ENCODE measurements at places on chromosomes 2 and 18. TPM values are rescaled to one million over a fixed set of nuclear protein-coding genes. Genes with fewer than 3 reads are reported as not detected.

DNA sequence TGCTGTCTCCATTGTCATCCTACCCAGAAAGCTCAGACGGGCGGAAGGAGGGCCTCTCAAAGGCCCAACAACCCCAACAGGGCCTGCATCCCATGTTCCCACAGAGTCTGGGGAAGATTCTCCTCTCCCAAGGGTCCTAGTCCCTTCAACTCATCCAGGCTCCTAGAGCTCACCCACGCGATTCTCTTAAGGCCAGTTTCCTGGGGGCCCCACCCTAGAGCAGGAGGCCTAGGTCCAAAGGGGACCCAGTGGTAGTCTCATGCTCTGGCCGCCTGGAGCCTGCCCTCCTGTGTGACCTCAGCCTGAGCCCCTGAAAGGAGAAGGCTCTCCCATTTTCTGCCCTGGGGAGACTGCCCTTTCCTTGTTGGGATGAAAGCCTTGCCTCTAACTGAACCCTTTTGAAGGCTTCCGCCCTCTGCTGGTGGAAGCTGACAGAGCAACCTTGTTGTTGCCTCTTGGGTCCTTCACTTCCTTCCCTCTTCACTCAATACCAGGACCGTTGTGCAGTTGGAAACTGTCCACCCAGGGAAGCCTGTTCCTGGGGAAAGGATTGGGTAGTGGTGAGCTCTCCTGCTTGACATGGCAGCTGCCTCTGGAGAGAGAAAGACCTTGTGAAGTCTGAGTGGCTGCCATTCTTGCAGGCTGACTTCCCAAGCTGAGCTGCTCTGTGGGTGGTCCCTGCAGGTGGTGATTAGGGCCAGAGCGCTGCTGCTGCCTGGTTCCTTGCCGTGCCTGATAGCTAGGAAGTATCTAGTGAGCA, 86.0 kb upstream of the ALPP start:
- DNase-seq = no peak

DNA sequence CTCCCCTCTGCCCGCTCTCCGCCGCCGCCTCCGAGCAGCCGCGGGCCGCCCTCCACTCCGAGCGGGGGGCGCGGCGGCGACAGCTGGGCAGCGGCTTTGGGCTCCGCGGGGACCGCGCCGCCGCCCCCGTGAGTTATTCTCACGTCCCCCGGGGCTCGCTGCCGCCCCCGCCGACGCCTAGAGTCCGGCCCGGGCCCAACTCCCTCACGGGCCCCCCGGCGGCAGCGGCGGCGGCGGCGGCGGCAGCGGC, 645 bp downstream of the MIB1 start:
- DNase-seq = no peak

GRCh38 chr2:41736105-41736567, 311.7 kb upstream of the PKDCC start:
- no peak for DNase-seq

- no peak for DNase-seq
These were observed 151.3 kb downstream of the BCL2 start for GRCh38 chr18:63168287-63168686.

DNA sequence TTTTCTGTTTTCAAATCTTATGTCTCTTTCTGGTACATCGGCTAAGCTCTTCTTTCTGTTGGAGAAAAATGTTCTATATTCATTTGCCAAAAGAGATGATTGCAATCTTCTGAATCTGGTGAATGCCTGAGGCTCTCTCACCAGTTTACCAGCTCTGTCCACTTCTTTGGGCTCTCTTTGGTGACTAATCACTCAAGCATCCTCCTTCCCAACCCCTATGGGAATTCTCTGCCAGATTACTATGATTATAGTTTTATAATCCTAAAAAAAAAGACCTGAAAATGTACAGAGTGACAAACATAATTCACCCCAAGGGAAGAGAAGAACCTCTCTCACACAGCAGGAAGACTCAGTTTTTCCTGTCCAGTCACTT, 187.3 kb downstream of the CAMKMT start:
- DNase-seq = no peak

DNA sequence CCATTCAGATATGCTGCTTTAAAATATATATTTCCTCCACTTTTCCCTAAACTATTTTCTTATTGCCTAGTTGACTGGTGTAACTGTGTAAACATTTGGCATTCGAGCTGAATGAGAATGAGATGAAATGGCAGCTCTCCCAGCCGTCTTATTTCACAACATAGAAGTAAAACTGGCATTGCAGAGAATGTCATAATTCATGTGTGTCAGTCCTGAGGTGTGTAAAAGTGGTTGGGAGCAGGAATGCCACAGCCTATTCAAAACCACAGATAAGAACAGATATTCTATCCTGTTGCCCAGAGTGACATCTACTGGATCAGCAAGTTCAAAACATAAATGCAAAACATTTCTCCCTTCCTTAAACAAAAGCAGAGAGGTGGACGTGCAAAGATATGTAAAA, 565.5 kb upstream of the CHAC2 start:
- DNase-seq = peak; percentile 71

DNA sequence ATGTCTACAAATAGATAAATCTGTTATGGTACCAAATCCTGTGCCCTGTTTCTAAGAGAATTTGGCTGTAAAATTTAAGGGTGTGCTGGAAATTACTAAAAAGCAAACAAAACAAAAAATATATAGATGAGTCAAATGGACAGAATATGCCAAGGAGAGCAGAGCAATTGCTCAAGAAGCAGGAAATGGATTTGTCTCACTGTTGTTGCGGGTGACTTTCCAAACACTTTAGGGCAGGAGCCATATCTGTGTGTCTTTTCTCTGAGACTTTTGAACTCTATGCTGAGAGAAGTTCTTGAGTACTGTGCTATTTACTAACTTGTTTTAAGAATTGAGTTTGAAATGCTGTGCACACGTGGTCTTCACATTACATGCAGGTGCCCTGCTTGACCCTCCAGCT, 221.7 kb downstream of the PHLPP1 start:
- no peak for DNase-seq

GRCh38 chr2:169023161-169023560, 8.0 kb downstream of the ABCB11 start:
- no peak for DNase-seq

Gene POTEI
- 0.90 TPM for polyA plus RNA-seq

Gene CTAGE1
- polyA plus RNA-seq = not detected

Gene PTRHD1
- polyA plus RNA-seq = 57.6 TPM

Gene ABCG8
- 0.60 TPM for polyA plus RNA-seq
